ENCODE measurements at places on chromosomes 6 and 20. TPM values are rescaled to one million over a fixed set of nuclear protein-coding genes. Genes with fewer than 3 reads are reported as not detected.
A peak's percentile ranks its signal among the peaks of the same experiment; 100 is the strongest.

DNA sequence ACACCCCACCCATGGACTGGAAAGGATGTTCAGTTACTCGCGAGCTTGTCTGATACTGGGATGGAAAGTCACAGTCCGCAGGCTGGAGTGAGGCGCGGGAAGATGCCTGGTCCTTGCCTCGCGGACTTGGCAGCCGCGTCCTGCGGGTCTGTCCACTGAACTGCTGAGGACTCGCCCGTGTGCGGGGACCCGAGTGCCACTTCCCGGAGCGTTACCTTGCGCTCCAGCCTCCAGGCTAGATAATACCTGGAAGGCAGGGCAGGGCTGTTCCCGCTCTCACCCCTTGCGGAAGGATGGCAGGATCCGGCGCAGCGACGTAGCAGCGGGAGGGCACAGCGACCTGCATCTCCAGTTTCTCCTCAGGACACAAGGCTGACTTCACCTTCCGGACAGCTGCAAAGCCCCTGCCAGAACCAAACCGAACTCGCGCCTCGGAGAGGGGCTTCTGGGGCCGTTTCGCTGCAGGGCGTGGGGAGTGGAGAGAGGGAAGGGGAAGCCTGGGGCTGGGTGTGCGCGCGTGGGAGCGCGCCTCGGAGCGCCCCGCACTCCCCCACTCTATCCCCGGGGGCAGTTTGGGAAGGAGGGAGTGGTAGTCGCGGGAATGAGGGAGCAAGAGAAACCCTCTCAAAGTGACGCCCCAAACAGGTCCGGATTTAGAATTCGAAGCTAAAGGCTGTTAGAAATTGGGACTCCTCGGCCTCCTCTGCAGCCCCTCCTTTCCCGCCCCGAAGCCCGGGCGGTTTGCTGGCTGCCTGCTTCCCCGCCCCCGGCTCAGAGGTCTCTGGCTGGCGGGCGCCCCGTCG is at the start of gene KCNQ5:
TSS of gene KCNQ5 (plus strand) at position 774 of the 803 bp plus-strand sequence.
- DNase-seq: peak; percentile 10

GRCh38 chr20:58583586-58583985 is 67.5 kb upstream of the STX16 start:
- no peak for DNase-seq

DNA sequence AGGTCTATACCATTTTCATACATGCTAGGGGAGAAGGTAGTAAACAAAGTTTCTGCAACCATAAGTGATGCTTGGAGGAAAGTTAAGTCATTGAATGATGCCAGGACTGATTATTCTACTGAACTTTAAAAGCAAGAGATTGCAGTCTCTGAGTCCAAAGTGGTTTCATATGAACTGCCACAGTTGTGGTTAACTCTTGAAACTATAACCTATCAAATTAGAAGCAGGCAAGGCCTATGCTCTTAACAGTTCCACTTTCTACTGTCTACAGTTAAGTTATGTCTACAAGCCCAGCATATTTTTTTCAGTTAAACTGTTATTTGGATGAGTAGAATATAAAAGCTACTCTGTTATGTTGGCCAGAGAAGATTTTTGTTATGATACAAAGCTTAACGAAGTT is 326.5 kb upstream of the RUNX2 start:
- DNase-seq: no peak

- no peak for DNase-seq
Measured at GRCh38 chr6:6649824-6650349, 61.4 kb downstream of the LY86 start.

- DNase-seq: no peak
Measured at GRCh38 chr20:47493963-47494293, 7.8 kb upstream of the NCOA3 start.

- DNase-seq: no peak
Measured at GRCh38 chr6:155881826-155882526, 426.3 kb upstream of the NOX3 start.

- no peak for DNase-seq
Measured at GRCh38 chr20:24779131-24779530, 169.9 kb upstream of the CST7 start.

GRCh38 chr6:91081452-91082067 is 494.7 kb upstream of the MAP3K7 start:
- DNase-seq: peak; percentile 59

The ARMH2 gene
- 0.29 TPM for polyA plus RNA-seq

The RIMS4 gene
- 1.9 TPM for polyA plus RNA-seq

Data from right lung (tissue), 10 donors.